ENCODE measurements at places on chromosomes 12 and 14. TPM values are rescaled to one million over a fixed set of nuclear protein-coding genes. Genes with fewer than 3 reads are reported as not detected.

DNA sequence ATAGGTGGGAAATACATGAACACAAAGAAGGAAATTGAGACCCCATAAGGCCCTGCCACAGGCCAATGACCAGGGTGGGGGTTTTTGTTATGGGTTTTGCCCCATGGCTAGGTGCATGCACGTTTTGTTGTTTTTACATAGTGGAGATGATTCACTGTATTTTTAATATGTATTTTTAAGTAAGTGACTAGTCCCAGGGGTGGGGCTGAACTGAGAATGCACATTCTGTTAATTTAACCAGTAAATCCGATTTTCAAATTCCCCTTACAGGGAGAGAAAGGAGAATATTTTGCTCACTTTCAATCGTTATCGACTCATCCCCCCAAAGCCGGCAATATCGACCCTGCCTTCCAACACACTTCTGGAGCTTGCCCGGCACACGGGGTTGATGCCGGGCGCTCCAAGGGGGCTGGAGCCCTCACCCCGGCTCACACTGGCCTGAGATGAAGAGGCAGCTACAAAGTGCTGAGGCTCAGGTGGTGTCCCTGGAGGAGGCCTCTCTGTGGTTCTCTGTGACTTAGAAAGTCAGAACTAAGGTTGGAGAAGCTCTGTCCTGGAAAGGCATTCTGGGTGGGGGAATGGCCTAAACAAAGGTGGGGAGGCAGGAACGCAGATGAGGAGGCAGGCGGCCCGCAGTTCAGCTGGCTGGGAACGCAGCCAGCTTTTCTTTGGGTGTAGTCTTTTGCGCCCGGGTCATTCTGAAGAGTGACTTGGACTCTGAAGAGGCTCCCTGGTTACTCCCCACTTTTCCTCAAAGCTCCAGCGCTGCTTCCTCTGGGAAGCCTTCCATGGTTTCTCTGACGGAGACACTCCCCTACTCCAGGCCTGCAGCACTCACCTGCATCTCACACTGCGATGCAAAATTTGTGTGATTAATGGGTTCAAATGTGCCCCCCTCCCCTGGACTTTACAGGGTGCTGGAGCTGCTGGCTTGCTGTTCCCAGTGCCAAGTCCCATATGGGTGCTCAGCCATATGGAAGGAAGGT lies 50.7 kb upstream of the DLK1 start:
- no peak for DNase-seq

DNA sequence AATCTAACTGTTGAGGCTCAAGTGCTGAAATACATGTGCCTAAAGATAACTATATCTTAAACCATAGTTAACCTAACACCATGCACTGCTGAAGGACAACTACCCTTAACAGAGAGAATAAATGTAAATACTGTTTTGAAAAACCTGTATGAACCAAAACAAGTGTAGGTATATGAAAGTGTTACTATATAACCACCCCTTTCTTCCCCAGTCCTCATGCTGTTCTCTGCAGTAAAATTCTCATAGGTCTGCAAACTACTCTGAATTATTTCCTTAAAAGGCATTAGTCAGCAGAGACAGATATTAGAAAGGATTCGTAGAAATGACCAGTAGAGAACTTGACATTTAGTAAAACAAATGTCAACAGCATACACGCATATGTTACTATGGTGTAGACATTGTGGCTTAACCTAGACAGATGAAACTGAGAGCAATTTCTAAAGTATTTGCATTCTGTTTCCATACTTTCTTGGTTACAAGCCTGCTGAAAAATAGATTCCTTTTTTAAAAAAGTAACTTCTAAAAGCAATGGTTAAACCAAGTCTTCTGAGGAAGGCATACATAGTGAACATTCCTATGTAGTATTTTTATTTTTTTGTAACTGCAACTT lies 13.9 kb downstream of the CSRP2 start:
- no peak for DNase-seq

GRCh38 chr12:121795034-121795968 lies 1.8 kb upstream of the RHOF start:
- DNase-seq: peak; percentile 92

GRCh38 chr12:82721726-82722125 lies 35.0 kb downstream of the TMTC2 start:
- no peak for DNase-seq

Gene SRGAP1
- 10.1 TPM for total RNA-seq

Gene MSRB3
- total RNA-seq: 298 TPM

Gene ANKRD33
- total RNA-seq: 0.54 TPM

Gene NPFF
- total RNA-seq: not detected
